CD4-positive, alpha-beta memory T cell (primary cell): ENCODE measurements at places on chromosomes 16 and 17. TPM values are rescaled to one million over a fixed set of nuclear protein-coding genes. Genes with fewer than 3 reads are reported as not detected.

PMFBP1 gene
- 1.1 TPM for total RNA-seq

PRCD gene
- not detected for total RNA-seq

CCL8 gene
- not detected for total RNA-seq

TMEM231 gene
- total RNA-seq, result 2.6 TPM

TNP2 gene
- not detected for total RNA-seq

KRT24 gene
- not detected for total RNA-seq

VPS4A gene
- total RNA-seq, result 46.7 TPM

WIPF2 gene
- total RNA-seq, result 34.4 TPM

GPR139 gene
- not detected for total RNA-seq

SPATA32 gene
- total RNA-seq, result 0.41 TPM

NOG gene
- total RNA-seq, result 16.2 TPM

SLC16A6 gene
- total RNA-seq, result 7.4 TPM

ABCC3 gene
- total RNA-seq, result 0.86 TPM

UTS2R gene
- not detected for total RNA-seq

CDH5 gene
- total RNA-seq, result not detected

KRT31 gene
- total RNA-seq, result not detected

OR4D1 gene
- 2.0 TPM for total RNA-seq
